Liver (tissue), 10 donors: ENCODE measurements at places on chromosomes 5 and 9.

GRCh38 chr9:96079779-96080178, 204.3 kb downstream of the ERCC6L2 start:
- no peak for DNase-seq

DNA sequence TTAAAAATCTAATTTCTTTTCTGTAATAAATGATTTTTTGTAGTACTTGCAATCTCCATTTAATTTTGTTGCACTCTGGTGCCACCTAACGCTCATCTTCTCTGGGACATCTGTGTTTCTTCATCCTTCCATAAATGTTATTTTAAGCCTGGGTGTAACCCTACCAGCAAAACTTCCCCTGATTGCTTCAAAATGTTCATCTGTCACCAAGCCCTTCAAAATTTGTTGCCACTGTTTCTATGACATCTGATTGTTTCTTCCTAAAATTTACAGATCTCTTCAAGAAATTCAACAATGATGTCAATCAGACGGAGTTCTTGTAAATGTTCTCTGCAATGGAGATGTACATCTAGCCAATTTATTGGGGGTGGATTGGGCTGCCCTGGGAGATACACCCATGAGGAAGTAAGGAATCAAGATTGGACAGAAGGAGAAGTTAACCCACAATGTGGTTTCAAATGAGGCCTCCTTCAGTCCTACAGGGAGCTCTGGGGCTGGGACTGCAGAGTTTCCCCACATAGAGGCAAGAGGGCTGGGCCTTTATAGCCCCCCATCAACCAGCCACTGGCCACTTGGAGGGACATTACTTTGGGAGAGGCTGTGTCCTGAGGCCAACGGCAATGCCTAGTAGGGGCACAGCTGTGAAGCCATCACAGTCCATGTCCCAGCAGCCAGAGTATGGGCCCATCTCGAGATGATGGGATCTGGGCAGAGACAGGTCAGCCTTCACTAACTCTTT, 23.3 kb downstream of the MCTP1 start:
- no peak for DNase-seq

- DNase-seq: no peak
Observed at GRCh38 chr5:3839151-3839550, 243.5 kb downstream of the IRX1 start.

DNA sequence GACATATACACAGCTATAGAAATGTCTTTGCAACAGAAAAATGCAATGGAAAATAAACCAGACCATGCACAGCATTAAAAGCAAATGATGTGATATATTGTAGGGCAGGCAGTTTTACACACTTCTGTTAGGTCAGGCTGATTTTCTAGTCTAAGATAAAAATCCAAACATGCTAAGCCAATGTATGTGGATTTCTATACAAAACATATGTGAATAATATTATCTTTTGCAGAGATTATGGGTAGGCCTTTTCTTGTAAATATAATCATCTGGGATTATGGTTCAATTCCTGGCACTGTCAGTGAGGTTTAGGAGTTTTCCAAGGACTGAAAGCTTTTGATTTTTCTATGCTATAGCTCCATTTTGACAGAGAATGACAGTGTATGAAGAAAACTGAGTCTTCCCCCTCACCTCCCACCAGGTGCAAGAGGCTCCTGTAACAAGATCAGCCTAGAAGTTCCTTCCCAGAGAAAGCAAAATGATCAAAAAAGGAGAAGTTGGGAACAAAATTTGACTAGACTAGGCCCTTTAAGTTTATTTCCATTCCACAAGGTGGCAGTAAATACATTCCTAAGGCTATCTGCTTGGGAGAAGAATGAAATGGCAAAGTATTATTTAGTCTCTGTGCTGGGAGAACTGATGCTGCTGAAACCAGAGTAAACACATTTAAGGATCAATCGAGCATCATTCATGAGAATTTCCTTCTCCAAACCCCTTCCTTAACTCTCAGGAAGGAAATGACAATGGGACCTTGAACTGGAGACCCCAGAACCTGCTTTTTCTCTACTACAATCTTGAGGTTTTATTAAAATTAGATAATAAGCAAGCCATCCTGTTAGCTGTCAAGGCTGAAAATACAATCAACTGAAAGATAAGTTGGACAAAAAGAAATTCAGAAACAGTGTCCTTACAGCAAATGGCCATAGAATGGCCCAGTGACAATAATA, 133.0 kb upstream of the TUT7 start:
- DNase-seq: no peak

GRCh38 chr5:105677291-105677690, 1993.4 kb downstream of the EFNA5 start:
- no peak for DNase-seq

DNA sequence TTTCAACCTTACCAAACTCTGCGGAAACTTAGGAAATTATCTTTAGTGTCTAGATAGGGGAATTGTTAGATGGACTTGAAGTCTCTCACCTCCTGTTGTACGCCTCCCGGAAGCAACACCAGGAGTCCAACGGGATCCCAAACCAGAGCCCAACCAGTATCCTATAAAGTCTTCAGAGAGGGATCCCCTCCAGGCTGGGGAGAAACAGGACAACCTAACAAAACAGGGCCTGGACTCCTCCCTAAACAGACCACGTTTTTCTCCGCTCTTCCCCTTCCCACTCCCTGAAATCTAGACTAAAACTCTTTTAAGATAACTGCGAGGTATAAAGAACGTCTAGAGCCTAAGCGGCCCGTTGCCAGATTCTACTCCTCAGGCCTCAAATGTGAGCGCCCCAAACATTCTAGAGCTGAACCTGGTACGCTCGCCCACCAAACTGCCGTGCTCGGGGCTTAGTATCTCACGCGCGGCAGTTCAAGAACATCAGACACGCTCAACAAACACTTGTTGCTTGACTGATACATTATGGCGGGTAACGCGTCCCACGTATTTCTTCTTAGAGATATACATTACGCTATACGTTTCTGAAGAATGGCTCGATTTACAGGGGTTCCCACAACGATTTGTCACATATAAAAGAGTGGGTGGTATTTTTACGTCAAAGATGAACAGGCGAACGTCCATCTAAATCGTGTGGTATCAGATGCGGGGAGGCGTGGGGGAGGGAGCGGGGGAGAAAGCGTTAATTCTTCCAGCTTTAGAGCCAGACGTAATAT, 663 bp upstream of the SMIM27 start:
- peak; percentile 64 for DNase-seq

DNA sequence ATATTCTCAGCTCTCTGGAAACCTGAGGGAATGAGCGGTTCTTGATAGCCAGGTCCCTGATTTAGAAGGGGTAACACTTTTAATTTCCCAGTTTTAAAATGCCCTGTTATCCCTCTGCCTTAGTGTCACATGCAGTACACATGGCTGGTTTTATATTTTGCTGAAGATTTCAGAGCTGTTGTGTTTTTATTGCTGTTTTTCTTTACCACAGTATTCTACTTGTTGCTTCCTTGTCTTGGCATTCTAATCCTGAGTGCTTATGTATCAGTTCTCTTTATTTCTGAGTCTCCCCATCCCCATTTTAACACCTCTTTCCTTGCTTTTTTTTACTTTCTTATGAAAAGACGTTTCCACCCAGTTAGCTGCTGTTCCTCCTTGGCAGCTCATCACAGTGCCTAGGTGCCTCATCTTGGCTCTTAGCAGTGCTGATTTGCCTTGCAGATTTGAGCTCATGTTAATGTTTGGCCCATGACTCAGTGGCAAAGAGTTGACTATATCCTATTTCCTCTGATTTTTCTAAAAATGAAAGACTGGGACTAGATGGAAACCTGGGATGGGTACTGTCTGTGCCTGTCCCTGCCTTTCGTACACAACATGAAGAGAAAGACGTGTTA, 3.7 kb downstream of the MTRR start:
- no peak for DNase-seq
